ENCODE measurements at places on chromosomes 6 and 20. TPM values are rescaled to one million over a fixed set of nuclear protein-coding genes. Genes with fewer than 3 reads are reported as not detected.

DNA sequence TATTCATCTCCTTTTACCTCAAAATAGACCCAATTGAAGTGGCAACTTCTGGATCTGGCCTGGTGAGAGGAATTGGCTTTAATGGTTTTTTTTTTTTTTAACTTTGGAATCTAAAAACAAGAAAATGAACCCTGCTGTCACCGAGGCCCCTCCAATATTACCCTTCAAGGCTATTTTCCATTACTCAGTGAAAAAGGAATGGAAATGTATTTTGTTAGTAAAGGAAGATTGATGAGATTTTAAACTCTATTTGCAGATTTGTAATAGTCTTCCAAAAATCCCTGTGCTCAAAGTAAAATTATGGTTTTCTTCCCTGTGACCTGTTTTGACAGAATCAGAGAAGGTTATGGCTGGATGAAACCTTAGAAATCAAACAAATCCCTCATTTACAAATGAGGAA, 102.9 kb downstream of the TMEM170B start:
- no peaks in the 10 kb centered on the region for H3K36me3 ChIP-seq
- no peaks in the 10 kb centered on the region for H3K27me3 ChIP-seq
- no peak for DNase-seq
- no peak overlapping the region for H3K27ac ChIP-seq
- no peaks in the 10 kb centered on the region for H3K4me1 ChIP-seq
- H3K4me3 ChIP-seq = no peak overlapping the region

DNA sequence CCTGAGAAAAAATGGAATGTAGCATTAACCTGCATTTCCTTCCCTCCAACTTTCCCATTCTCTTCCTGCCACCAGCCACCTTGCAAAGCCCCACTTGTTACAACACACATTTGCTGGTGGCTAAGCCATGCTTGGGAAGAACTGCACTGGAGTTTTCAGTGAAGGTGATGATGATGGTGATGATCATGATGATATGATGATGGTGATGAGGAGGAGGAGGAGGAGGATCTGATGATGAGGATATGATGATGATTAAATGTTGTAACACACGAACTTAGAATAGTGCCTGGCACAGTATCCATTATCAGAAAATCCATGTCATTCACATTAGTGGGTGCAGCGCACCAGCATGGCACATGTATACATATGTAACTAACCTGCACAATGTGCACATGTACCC, 297.2 kb downstream of the TSHZ2 start:
- H3K36me3 ChIP-seq = no peaks in the 10 kb centered on the region
- no peaks in the 10 kb centered on the region for H3K27me3 ChIP-seq
- H3K4me1 ChIP-seq = no peaks in the 10 kb centered on the region
- no peak overlapping the region for H3K4me3 ChIP-seq

DNA sequence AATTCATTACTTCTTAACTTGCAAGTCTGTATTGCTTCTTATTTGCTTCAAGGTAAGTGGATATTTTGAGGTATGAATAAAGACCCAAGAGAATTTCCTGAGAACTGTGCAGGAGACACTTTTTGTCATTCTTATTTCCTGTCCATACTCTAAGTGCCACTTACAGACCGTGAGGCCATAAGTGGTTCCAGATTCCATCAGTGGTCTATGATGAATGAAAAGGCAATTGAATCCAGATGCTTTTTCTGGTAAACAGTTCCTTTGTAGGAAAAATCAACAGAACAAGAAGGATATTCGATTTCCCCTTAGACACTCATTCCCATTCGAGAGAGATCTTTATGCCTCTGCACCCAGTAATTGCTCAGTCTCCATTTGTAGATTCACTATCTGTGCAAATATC, 58.3 kb upstream of the PDE10A start:
- H3K36me3 ChIP-seq = no peaks in the 10 kb centered on the region
- no peak for DNase-seq
- H3K4me3 ChIP-seq = no peak overlapping the region

GRCh38 chr6:149289966-149290365, 27.5 kb upstream of the TAB2 start:
- no peak for DNase-seq
- no peaks in the 10 kb centered on the region for H3K36me3 ChIP-seq
- H3K27ac ChIP-seq = no peak overlapping the region
- no peak overlapping the region for H3K4me3 ChIP-seq

Gene SUMO4
- 6.3 TPM for total RNA-seq

GRCh38 chr20:19449051-19449450, 236.6 kb downstream of the SLC24A3 start:
- no peak for DNase-seq
- no peaks in the 10 kb centered on the region for H3K27me3 ChIP-seq
- H3K4me3 ChIP-seq = no peak overlapping the region

- no peak overlapping the region for H3K27ac ChIP-seq
- DNase-seq = no peak
- no peaks in the 10 kb centered on the region for H3K4me1 ChIP-seq
- no peak overlapping the region for H3K4me3 ChIP-seq
- H3K27me3 ChIP-seq = no peaks in the 10 kb centered on the region
- no peaks in the 10 kb centered on the region for H3K36me3 ChIP-seq
Observed at GRCh38 chr6:136520517-136520916, 29.7 kb downstream of the MAP7 start.

GRCh38 chr6:145199961-145200360, 535.4 kb downstream of the EPM2A start:
- no peaks in the 10 kb centered on the region for H3K4me1 ChIP-seq
- H3K4me3 ChIP-seq = no peak overlapping the region
- H3K27ac ChIP-seq = no peak overlapping the region
- no peaks in the 10 kb centered on the region for H3K27me3 ChIP-seq
- H3K36me3 ChIP-seq = no peaks in the 10 kb centered on the region
- peak; percentile 58 for DNase-seq

- no peak overlapping the region for H3K4me3 ChIP-seq
- H3K27me3 ChIP-seq = no peaks in the 10 kb centered on the region
Observed at GRCh38 chr20:12072954-12073264, 155.2 kb downstream of the BTBD3 start.

DNA sequence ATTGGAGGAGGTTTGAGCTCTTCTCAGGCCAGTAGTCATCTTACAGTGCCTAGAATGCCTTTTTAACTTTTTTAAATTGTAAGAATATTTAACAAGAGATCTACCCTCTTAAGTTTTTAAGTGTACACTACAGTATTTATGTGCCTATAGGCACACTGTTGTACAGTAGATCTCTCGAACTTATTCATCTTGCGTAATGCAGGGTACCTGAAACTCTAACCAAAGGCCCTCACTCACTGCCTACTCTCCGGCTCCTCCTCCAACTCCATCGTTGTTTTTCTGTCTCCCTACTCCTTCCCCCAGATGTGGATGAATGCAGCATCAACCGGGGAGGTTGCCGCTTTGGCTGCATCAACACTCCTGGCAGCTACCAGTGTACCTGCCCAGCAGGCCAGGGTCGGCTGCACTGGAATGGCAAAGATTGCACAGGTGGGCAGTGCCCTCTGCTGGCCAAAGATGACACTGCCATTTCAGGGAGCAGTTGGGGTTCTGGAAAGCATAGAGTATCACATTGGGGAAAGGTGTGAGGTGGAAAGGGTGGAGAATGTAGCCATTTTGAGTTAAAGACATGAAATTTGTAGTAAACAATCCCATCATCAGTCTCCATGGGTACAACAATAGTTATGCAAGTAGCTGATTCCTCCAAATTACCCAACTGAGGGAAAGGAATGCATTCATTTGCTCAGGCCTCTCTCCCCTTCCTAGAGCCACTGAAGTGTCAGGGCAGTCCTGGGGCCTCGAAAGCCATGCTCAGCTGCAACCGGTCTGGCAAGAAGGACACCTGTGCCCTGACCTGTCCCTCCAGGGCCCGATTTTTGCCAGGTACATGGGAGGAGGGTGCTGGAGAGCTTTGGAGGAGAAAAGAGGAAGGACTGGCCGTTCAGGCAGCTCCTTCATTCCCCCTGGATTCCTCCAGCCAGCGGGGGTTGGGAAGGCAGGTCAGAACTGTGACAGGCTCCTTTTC, 18.4 kb upstream of the ZNF76 start:
- no peak overlapping the region for H3K4me3 ChIP-seq
- H3K36me3 ChIP-seq = no peaks in the 10 kb centered on the region
- DNase-seq = peak; percentile 63
- H3K4me1 ChIP-seq = no peaks in the 10 kb centered on the region

- peaks cover 79% of the 10 kb centered on the region for H3K36me3 ChIP-seq
- H3K27me3 ChIP-seq = no peaks in the 10 kb centered on the region
- DNase-seq = no peak
- H3K27ac ChIP-seq = no peak overlapping the region
Observed at GRCh38 chr6:152151920-152152319, 344.4 kb downstream of the ESR1 start.

DNA sequence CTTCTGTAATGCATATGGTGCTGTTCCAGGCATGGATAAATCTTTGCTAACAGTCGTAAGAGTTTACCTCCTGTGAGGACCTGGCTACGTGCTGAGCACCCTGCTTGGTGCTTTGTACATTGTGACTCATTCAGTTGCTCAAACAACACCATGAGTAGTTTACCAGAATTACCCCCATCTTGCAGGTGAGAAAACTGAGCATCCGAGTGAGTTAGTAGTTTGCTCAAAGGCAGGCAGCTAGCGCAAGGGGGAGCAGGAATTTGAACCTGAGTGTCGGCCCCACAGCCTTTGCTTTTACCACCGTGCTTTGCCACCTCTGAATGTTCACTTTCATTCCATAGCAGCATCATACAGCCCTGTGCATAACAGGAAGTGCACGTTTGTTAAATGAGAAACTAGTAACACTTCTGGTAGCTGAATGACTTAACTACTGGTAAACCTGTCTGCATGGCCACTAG, 121.9 kb downstream of the MTHFD1L start:
- no peak overlapping the region for H3K27ac ChIP-seq
- H3K27me3 ChIP-seq = no peaks in the 10 kb centered on the region

DNA sequence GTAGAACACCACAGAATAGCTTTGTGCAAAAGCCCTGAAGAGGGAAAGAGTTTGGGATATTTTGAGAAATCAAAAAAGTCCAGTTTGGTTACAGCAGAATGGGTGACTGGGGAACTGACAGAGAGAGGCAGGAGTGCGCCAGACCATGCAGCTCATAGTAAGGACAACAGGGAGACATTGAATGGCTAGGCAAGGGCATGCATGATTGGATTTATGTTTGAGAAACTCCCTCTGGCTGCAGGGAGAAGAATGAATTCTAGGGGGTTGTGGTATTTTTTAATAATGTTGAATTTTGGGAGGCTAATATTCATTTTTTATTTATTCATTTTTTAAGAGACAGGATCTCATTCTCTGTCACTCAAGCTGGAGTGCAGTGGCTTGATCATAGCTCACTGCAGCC, 49.9 kb downstream of the TGM2 start:
- DNase-seq = no peak
- peaks cover 39% of the 10 kb centered on the region for H3K4me1 ChIP-seq
- no peaks in the 10 kb centered on the region for H3K27me3 ChIP-seq
- H3K4me3 ChIP-seq = no peak overlapping the region
- no peaks in the 10 kb centered on the region for H3K36me3 ChIP-seq

DNA sequence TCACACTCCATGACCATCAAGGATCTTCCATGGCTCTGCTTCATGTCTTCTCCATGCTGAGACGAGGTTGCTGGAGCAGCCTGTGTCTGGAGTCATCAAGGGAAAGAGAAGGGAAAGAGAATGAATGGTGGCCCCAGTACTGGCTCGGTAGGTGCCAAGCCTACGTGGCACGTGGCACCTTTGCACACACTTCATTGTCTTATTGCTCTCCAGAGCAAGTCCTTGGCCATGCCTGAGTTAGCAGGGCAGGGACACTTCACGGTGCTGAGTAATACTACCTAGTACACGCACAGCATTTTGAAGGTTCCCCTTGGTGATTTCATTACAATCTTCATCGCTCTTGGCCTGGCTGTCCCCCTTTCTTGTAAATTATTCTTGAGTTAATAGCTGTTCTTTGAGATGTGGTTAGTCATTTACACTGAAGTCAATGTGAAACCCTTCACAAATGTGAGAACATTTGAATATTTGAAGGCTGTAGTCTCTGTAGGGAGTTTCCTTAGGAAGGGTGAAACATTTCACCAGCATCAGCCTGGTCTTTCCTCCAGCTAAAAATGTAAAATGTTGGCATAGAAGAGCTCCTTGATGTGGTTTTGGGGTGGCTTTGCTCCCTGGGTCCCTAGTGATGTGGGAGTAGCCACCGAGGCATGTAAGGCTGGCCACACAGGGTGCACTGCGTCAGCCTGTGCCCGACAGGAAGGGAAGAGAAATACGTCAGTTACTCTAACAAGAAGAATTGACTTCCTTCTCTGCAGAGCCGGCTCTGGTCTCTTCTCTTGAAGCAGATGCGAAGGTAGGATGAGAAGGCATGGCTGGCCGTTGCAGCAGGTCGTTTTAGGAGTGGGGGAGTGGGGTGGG, at the start of gene SYTL3:
TSS of gene SYTL3 (plus strand) at position 766 of the 855 bp plus-strand sequence. CDS start 13,215 bp downstream, outside the sequence.
- H3K4me1 ChIP-seq = peaks cover 36% of the 10 kb centered on the region
- no peaks in the 10 kb centered on the region for H3K36me3 ChIP-seq
- H3K27me3 ChIP-seq = no peaks in the 10 kb centered on the region
- peak within 1 kb of the TSS; percentile 43 for H3K4me3 ChIP-seq

Gene POU5F1
- total RNA-seq = 0.22 TPM

Gene PBOV1
- total RNA-seq = not detected

DNA sequence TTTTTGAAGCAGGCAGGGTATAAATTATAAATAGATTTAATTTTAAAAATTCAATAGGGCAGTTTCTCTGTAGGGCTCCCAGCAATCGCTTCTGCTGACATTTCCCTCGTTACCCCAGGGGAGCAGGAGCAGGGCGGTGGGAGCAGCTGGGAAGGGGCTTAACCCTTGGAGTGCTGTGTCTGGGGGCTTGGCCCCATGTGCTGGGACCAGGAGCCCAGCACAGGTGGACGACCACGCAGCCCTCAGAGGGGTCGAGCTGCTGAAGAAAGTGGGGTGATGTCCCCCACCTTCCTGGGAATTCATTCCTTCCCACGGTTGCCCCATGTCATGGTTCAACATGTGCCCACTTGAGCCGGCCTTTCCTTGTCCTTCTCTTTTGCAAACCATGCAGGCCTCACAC, 67.5 kb upstream of the STX16 start:
- H3K36me3 ChIP-seq = no peaks in the 10 kb centered on the region
- no peaks in the 10 kb centered on the region for H3K4me1 ChIP-seq
- no peaks in the 10 kb centered on the region for H3K27me3 ChIP-seq
- no peak overlapping the region for H3K27ac ChIP-seq

DNA sequence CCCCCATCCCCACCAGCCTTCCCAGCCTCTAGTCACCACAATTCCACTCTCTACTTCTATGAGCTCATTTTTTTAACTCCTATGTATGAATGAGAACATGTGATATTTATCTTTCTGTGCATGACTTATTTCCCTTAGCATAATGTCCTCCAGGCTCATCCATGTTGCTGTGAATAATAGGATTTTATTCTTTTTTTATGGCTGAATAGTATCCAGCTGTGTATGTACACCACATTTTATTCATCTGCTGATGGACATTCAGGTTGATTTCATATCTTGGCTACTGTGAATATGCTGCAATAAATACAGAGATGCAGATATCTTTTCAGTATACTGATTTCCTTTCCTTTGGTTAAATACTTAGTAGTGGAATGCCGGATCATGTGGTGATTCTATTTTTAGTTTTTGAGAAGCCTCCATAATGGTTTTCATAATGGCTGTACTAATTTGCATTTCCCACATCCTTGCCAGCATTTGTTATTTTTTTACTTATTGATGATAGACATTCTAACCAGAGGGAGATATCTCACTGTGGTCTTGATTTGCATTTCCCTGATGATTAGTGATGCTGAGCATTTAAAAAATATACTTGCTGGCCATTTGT, 194.9 kb downstream of the PACRG start:
- no peak overlapping the region for H3K27ac ChIP-seq
- no peak overlapping the region for H3K4me3 ChIP-seq

Measured in GM23248 (cell line).